Mammary epithelial cell (primary cell): ENCODE measurements at places on chromosomes 12 and 14. TPM values are rescaled to one million over a fixed set of nuclear protein-coding genes. Genes with fewer than 3 reads are reported as not detected.

DNA sequence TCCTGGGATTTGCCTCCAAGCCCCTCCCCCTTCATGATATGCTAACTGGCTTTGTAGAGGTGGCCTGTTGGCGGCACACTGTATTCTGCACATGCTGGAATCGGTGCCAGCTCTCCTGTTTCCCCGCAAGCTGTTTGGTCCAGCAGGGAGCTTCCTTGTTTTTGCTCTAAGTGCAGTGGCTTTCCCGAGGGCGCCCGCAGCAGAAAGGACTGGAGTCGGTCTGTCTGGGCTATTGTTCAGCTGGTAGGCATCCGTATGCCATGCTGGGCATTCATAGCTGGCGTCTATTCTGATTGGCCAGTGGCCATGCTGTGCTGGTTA, 88.9 kb upstream of the MED13L start:
- no peak for DNase-seq

Gene NRXN3
- total RNA-seq = under 0.01 TPM

Gene VSX2
- total RNA-seq = not detected

GRCh38 chr12:43113135-43113534, 438.9 kb downstream of the ADAMTS20 start:
- no peak for DNase-seq

Gene POTEG
- total RNA-seq = not detected
